ENCODE measurements at places on chromosomes 3 and 15.

GRCh38 chr3:155872904-155873646 is 2.6 kb downstream of the GMPS start:
- no peaks in the 10 kb centered on the region for H3K27me3 ChIP-seq
- no peak overlapping the region for H3K27ac ChIP-seq
- H3K4me1 ChIP-seq: peaks cover 49% of the 10 kb centered on the region
- DNase-seq: no peak

GRCh38 chr3:116974702-116975101 is 265.1 kb downstream of the TUSC7 start:
- H3K4me1 ChIP-seq: no peaks in the 10 kb centered on the region
- DNase-seq: no peak
- no peaks in the 10 kb centered on the region for H3K27me3 ChIP-seq
- H3K36me3 ChIP-seq: no peaks in the 10 kb centered on the region
- no peak overlapping the region for H3K4me3 ChIP-seq

- H3K36me3 ChIP-seq: no peaks in the 10 kb centered on the region
- no peak overlapping the region for H3K27ac ChIP-seq
- H3K4me3 ChIP-seq: no peak overlapping the region
- peaks cover 11% of the 10 kb centered on the region for H3K27me3 ChIP-seq
Measured at GRCh38 chr3:72597756-72598195, 250.5 kb downstream of the SHQ1 start.

GRCh38 chr3:64536166-64536565 is 151.6 kb downstream of the ADAMTS9 start:
- peaks cover 15% of the 10 kb centered on the region for H3K27me3 ChIP-seq
- H3K36me3 ChIP-seq: no peaks in the 10 kb centered on the region
- H3K4me3 ChIP-seq: no peak overlapping the region

- no peaks in the 10 kb centered on the region for H3K36me3 ChIP-seq
- H3K27me3 ChIP-seq: no peaks in the 10 kb centered on the region
- H3K4me3 ChIP-seq: no peak overlapping the region
- H3K4me1 ChIP-seq: no peaks in the 10 kb centered on the region
- no peak overlapping the region for H3K27ac ChIP-seq
Measured at GRCh38 chr3:175308097-175308496, 449.0 kb downstream of the NAALADL2 start.

DNA sequence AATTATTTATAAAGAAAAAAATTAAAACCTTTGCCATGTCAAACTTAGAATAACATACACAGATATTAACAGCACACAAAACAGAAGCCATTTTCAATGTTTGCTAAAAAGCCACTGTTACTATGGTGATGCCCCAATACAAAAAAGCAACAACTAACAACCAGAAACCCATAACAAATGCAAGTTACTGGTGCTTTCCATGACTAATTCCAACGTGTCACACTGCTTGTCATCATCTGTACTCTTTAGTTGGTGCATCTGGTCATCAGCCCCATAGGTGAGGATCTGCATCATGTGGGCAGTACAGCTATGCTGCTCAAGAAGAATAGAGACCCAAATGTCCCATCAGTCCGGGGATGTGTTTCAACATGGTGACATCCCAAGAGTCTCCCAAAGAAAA is 52.8 kb downstream of the ATP8B4 start:
- peak overlapping the region; percentile 8 for H3K27ac ChIP-seq
- H3K4me3 ChIP-seq: no peak overlapping the region
- no peaks in the 10 kb centered on the region for H3K27me3 ChIP-seq

- H3K27me3 ChIP-seq: no peaks in the 10 kb centered on the region
- H3K36me3 ChIP-seq: peaks cover 2% of the 10 kb centered on the region
- no peak overlapping the region for H3K27ac ChIP-seq
- DNase-seq: no peak
Measured at GRCh38 chr3:48548126-48548525, 8.5 kb downstream of the PFKFB4 start.

- no peak overlapping the region for H3K4me3 ChIP-seq
- no peaks in the 10 kb centered on the region for H3K27me3 ChIP-seq
- H3K4me1 ChIP-seq: no peaks in the 10 kb centered on the region
Measured at GRCh38 chr3:49283997-49284396, 7.0 kb upstream of the C3orf62 start.

DNA sequence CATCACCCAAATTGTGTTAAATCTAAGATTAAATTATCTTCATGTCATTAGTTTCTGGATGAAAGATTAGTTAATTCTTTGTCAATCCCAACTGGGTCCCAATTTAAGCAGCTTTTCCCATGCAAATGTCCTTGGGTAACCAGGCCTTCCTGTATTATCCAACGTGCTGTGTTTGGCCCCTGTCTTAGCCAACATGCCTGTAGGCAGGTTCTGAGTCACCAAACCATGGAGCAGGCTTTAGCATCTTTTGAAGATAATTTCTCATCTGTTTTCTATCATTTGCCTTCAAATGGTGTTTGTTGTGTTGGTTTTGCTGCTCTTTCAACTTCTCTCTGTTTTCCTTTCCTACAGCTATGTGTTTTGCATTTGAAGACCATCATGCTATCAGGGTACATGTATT is 216.2 kb downstream of the ITPR1 start:
- peaks cover 5% of the 10 kb centered on the region for H3K4me1 ChIP-seq
- H3K27me3 ChIP-seq: no peaks in the 10 kb centered on the region
- H3K4me3 ChIP-seq: no peak overlapping the region

DNA sequence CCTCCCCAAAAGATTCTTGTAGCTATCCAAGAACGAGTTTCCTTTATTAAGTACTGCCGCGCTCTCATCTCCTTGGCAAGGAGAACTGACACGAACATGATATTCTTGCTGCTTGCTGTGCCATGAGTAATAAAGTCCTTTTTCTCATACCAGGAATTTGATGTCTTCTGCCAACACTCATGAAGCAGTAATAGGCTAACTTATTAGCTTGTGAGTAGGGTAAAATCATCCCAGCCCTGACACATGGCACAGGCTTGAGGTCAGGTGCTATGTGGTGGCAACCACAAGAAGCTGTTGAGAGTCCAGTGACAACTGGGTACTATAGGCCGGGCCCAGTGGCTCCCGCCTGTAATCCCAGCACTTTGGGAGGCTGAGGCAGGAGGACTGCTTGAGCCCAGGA is 22.7 kb upstream of the UBXN7 start:
- no peaks in the 10 kb centered on the region for H3K27me3 ChIP-seq
- no peak overlapping the region for H3K4me3 ChIP-seq
- H3K4me1 ChIP-seq: peaks cover 8% of the 10 kb centered on the region
- peaks cover 9% of the 10 kb centered on the region for H3K36me3 ChIP-seq

DNA sequence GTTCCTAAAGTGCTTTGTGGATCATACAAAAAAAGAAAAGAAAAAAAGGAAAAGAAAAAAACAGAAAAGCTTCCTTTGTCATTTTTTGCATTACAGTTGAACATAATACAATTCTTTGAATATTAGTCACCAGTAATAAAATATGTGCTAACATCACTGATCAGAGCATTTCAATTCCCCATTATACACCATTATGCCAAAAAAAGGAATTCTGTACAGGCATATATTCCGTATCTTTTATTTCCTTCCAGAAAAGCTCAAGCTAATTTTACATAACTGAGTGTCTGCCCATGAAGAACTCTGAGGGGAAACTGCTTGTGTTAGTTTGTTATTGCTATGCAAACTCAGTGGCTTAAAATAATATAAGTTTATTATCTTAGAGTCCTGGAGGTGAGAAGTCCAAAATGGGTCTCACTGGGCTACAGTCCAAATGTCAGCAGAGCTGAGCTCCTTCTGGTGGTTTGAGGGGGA is 377.9 kb downstream of the GAP43 start:
- no peaks in the 10 kb centered on the region for H3K27me3 ChIP-seq
- H3K27ac ChIP-seq: no peak overlapping the region
- H3K4me3 ChIP-seq: no peak overlapping the region
- H3K4me1 ChIP-seq: no peaks in the 10 kb centered on the region

DNA sequence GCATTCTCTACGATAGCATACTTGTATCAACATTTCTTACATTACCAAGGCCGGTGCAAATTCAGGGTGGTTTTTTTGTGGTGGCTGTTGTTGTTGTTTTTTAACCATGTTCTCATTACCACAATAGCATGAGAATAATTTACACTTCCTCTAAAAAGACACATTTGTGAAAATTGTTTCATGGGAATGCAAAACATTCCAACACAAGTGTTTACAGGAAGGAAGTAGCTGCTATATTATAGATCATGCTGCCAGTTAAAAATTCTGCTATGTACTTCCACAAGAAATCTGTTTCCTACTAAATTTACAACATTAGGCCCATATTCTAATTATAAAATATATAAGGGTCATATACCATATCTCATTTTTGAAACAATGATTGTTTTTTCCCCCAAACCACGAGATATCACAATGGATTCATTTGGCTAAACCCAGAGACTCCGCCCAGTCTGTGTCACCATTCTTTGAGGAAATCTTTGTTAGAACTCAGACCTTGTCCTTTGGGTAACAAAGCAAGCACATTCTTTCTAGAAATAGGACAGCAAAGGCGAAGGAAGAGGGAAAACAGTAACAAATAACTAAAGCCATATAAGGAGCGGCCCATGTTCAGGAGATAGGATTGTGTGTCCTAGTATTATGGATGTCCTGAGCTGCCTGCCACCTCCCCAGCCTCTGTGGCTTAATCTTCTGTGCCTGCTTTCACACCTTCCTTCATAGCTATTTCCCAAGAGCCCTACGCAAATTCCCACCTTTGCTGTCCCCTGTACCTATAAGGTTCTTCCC is 60.1 kb downstream of the UACA start:
- peaks cover 69% of the 10 kb centered on the region for H3K27me3 ChIP-seq
- DNase-seq: no peak
- H3K4me1 ChIP-seq: no peaks in the 10 kb centered on the region

DNA sequence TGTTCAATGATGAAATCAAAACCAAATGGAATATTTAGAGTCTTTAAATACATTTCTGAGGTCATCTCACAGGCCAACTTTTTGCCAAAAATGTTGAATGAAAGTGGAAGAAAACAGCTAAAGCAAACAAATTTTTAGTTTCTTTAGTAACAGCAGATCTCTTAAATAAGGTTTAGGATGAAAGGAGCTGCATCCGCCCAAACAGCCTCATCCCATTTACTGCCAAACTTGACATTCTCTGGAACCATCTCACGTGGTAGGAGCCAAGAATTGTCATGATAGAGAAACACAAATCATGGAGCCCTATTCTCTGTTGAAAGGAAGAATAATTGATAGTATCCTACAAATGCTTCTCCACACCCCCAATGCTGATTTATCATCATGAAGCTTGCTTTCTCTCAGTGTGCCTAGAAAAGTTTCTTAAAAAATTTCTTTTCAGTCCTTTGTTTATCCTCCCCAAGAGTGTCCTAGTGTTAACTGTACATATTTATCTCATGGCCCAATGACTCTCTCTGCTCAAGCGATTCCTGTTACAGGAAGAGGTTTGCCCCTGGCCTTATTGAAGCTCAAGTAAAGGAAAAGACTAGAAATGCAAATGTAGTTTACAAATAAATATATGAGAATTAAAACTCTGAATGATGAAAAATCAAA is 23.4 kb downstream of the SLC9A9 start:
- H3K27ac ChIP-seq: peak overlapping the region; percentile 84
- no peak for DNase-seq
- H3K36me3 ChIP-seq: no peaks in the 10 kb centered on the region
- no peak overlapping the region for H3K4me3 ChIP-seq
- peaks cover 21% of the 10 kb centered on the region for H3K4me1 ChIP-seq
